NCI-H2029 (cell line): ENCODE measurements at places on chromosomes 1 and 21.
A peak's percentile ranks its signal among the peaks of the same experiment; 100 is the strongest.

- DNase-seq: no peak
Observed at GRCh38 chr1:157618190-157618589, 20.3 kb upstream of the FCRL4 start.

- DNase-seq: no peak
Observed at GRCh38 chr21:23740463-23740862, 1866.8 kb downstream of the MRPL39 start.

GRCh38 chr1:145706086-145706664 is 993 bp downstream of the PDZK1 start:
- no peak for DNase-seq

DNA sequence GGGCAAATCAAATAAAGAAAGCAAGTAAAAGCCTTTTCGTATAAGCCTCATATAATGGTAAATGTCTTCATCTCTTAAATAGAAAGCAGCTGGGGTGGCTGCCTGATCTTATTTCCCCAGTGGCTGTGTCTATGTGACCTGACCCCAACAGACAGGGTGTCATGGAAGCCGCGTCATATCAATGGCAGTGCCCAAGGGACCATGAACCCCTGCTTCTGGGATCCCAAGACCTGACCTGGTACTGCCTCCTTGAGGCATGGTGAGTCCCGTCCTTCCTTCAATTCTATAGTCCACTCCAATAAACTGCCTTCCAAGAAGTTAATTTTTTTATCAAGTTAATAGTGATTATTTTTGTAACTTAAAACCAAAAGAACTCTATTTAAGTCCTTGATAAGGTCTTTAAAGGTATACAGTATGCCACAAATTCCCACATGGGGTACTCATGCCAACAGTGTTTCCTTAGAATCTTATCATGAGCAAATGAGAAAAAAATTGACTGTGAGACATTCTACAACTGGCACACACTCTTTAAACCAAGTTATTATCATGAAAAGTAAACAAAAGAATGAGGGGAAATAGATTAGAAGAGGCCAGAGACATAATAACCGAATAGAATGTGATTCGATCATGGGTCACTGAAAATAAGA is 104.6 kb downstream of the ADSS2 start:
- DNase-seq: no peak

DNA sequence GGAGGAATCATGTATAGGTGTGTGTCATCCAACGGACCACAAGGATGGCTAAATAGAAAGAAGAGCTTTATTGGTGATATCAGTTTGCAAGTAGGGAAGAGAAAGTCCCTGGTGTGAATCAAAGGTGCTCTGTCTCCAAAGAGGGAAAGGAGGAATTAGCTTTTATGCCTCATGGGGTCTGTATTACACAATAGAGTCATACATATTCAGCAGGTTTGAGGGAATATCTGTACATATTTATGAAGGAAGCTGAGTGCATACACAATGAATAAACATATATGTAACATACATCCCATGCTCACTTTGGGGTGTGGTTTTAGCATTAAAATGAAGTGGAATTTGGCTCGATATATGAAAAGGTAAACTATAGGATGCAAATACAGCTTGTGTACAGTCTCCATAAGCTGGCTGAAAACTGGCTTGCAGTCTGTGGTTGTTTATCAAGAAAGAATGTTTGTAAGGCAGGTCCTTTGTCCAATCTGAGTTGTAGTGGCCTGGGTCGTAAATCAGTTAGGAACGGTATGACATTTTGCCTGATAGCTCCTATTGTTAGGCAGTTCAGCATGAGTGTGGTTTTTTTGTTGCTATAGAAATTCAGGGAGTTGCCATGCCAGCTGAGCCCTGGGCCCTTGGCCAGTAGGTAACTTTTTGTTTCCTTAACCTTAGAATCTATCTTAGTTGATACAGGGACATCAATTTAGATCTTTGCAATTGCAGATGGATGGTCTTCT is 198.0 kb upstream of the ZP4 start:
- no peak for DNase-seq

GRCh38 chr1:89781494-89782126 is 39.2 kb upstream of the LRRC8D start:
- DNase-seq: no peak

- DNase-seq: no peak
Observed at GRCh38 chr1:244350027-244350426, 101.7 kb downstream of the ADSS2 start.

DNA sequence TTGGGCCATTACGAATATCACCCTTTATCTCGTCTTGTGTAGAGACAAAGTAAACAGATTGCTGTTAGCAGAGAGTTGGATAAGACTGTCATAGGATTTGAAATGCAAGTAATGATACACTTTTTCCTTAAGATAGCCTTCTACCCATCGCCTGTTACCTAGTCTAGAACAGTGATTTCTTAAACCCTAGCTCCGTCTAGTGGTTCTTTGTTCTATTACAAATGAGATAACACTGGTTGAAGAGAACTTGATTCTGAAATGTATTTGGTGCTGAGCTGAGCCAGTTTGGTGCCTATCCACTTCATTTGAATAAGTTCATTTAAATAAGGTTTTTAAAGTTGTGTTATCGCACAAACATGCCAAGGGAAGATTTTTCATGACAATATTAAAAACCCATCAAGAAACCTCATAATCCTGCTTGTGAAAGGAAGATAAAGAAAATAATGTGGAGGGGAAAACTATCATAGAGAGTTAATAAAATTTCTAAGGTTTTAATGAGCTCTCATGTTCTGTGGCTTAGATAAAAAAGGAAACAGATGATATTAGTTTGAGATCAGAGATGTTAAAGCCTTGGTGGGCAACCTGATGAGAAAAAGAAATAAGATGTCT is 1.5 kb upstream of the KCNH1 start:
- DNase-seq: peak; percentile 17

- no peak for DNase-seq
Observed at GRCh38 chr1:226274138-226274537, 34.8 kb downstream of the LIN9 start.

DNA sequence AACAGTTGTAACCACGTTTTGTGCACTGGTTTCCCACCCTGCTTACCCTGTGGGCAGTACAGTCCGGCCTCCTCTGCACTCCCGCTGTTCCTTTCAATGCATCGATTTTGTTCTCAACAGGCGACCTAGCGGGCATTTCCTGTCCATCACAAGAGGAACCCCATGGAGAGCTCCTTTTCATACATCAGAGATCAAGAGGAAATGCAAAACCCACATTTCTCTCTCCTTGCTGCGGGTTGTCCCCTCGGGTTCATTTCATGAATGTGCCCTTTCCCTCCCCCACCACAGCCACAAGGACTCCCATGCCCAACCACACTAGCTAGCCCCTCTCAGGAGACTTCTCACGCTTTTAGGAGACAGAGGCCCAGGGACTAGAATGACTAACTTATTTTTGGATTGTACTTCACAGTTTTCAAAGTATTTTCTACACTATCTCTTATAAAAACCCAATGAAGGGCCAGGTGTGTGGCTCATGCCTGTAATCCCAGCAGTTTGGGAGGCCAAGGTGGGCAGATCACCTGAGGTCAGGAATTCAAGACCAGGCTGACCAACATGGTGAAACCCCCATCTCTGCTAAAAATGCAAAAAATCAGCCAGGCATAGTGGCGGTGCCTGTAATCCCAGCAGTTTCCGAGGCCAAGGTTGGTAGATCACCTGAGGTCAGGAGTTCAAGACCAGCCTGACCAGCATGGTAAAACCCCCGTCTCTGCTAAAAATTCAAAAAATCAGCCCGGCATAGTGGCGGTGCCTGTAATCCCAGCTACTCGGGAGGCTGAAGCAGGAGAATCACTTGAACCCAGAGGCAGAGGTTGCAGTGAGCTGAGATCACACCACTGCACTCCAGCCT is 18.4 kb downstream of the ATP1A4 start:
- no peak for DNase-seq

GRCh38 chr1:33081554-33082305 is 777 bp downstream of the AZIN2 start:
- no peak for DNase-seq

- no peak for DNase-seq
Observed at GRCh38 chr1:21801100-21801499, 11.0 kb upstream of the LDLRAD2 start.

- DNase-seq: no peak
Observed at GRCh38 chr1:7026169-7026568, 240.9 kb downstream of the CAMTA1 start.

- peak; percentile 85 for DNase-seq
Observed at GRCh38 chr1:92886886-92887419, 55.1 kb downstream of the RPL5 start.

DNA sequence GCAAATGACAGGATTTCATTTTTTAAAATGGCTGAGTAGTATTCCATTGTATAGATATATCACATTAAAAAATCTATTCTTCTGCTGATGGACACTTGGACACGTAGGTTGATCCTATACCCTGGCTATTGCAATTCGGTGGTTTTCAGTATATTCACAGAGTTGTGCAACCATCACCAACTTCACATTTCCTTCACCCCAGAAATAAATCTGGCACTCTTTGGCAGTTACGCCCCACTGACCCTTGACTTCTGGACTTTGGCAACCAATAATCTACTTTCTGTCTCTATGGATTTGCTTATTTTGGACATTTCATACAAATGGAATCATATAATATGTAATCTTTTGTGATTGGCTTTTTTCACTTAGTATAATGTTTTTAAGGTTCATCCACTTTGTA is 35.9 kb downstream of the MAP3K7CL start:
- DNase-seq: no peak

DNA sequence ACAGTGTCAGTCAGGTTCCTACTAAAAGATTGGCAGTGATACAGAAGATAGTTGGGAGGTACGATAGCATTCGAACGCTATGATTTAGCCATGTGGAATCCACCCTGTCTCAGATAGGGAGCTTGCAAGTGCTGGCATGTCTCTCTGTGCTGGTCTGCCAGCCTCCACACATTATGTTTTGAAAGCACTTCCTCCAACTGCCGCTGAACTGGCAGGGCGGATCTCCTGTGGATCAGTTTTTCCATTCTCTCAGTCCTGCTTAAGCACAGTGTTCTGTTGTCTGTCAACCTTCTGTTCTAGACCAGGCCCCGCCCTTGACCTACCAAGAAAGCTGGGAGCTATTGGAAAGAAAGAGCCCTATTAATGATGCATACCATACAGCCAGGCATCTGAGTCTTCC is 65.5 kb upstream of the PALMD start:
- DNase-seq: no peak

DNA sequence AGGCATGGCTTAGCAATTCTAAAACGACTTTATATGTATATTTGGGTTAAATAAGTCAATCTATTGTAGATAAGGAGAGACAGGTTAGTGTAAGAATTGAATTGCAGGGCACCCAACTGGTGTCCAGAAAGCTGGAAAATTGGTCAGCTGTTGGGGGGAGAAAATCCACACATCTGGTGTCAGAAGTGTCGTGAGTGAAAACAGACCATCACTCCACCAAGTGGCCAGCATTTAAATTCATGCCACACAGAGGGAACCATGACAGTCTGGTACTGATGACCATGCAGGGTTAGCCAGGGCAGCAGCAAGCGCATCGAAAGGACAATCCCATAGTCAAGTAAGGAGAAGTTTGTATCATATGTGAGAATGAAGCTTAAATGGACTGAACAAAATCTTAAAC is 11.7 kb downstream of the LAX1 start:
- no peak for DNase-seq

GRCh38 chr1:14784790-14785773 is 186.6 kb downstream of the KAZN start:
- no peak for DNase-seq

- DNase-seq: no peak
Observed at GRCh38 chr1:15049067-15049466, 104.5 kb upstream of the TMEM51 start.

- DNase-seq: no peak
Observed at GRCh38 chr1:224800486-224801119, 128.9 kb upstream of the DNAH14 start.

DNA sequence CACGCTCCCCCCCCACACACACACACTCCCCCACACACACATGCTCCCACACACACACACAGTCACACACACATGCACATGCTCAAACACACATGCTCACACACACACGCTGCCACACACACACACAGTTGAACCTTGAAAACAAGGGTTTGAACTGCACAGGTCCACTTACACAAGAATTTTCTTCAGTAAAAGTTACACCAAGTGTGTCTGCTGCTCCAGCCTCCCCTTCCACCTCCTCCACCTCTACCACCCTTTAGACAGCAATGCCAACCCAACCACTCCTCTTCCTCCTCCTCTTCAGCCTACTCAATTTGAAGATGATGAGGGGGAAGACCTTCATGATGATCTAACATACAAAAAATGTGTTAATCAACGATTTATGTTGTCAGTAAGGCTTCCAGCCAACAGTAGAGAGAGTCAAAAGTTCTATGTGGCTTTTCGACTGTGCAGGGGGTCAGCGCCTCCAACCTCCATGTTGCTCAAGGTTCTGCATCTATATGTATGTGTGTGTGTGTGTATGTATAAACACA is 26.8 kb downstream of the HSF2BP start:
- no peak for DNase-seq

- no peak for DNase-seq
Observed at GRCh38 chr1:187631381-187631675, 802.6 kb downstream of the PLA2G4A start.

GRCh38 chr1:206696812-206697585 is 12.3 kb downstream of the MAPKAPK2 start:
- no peak for DNase-seq

DNA sequence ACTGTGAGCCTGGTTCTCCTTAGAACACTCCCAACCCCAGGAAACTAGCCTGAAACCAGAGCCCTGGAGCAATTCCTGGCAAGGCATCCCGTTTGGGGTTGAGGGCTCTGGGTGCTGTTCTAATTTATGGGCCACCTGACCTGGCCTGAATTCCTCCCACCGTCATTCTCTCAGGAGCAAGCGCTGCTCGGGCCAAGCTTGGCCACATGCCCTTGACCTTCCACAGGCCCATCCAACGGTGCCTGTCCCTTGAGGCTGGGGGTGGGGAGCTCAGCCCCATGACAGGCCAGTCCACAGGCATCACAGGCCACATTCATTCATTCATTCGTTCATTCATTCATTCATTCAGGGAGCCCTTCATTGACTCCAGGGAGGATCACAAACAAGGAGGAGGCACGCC is 5.3 kb downstream of the PADI2 start:
- no peak for DNase-seq

- DNase-seq: no peak
Observed at GRCh38 chr1:78061825-78062523, 16.2 kb downstream of the GIPC2 start.

DNA sequence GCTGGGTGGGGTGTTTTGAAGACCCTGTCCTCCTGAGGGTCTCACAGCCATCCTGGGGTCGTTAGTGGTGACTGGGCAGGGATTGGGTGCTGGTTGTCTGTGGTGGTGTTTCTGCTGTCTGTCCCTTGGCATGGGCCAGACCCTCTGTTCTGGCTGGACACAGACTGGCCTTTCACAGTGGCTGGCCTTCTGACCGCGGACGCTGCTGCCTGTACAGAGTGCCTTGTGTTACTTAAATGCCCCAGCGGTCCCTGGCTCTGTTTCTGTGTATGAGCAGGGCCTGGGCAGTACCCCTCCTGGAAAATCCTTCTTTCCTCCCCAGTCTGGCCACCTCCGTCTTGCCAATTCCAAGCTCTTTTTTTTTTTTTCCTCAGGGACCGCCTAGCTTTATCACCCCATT is 50.9 kb downstream of the SH3BGR start:
- no peak for DNase-seq

GRCh38 chr1:43550598-43551246 is 20.0 kb downstream of the PTPRF start:
- peak; percentile 35 for DNase-seq

- DNase-seq: no peak
Observed at GRCh38 chr21:44312716-44313115, 12.9 kb downstream of the PFKL start.

GRCh38 chr1:111976332-111976731 is 13.1 kb downstream of the KCND3 start:
- peak; percentile 76 for DNase-seq

GRCh38 chr1:51936531-51936930 is 54.0 kb downstream of the RAB3B start:
- DNase-seq: no peak
